ENCODE measurements at places on chromosomes 6 and 20. TPM values are rescaled to one million over a fixed set of nuclear protein-coding genes. Genes with fewer than 3 reads are reported as not detected.

GRCh38 chr6:89118931-89119330 is 1.1 kb upstream of the SRSF12 start:
- no peak for DNase-seq

DNA sequence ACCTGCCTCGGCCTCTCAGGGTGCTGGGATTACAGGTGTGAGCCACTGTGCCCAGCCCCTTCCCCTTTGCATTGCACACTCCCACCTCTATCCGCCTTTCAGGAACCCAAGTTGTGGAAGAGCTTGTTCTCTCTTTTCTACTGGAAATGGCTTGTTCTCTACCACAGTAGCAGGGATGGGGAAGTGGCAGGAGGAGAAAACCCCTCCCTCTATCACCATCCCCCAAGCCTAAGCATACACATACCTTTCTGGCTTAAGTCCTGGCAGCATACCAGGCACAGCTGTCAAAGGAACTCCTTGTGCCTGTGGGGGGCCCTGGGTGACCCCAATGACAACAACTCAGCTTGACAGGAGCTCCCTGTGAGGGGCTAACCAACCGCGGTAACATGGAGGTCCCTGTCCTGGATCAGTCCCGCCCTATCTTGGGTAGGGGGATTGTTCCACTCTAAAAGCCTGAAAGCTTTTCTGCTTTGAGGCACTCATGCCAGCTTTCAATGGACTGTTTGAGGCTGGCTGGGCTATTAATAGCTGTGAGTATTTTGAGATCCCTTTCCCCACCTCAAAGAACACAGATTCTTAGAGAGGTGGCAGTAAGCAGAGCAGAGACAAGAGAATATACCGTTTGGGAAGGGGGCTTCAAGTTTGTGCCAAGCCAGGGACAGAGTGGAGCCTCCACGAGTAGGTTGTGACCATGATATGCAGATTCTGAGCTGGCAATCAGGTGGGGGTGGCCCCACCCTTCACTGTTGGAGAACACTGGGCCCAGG is 2.3 kb downstream of the KLHDC3 start:
- no peak for DNase-seq

DNA sequence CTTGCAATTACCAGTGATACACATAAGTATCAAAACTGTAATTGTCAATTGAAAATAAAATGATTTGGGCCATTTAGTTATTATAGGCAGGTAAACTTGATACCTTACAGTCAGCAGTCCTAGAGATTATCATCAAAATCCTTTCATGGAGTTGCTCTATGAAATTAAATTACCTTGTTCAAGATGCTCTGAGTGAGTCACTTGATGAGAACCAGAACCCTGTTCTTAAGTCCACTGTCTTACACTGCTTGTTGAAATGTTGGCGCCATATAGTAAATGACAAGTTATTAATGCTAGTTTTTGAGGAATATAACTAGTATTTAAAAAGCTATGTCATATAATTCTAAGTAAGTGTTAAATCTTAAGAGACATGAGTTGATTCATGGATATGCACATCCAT is 37.2 kb upstream of the BAG2 start:
- no peak for DNase-seq

- no peak for DNase-seq
Observed at GRCh38 chr6:14618759-14619418, 501.3 kb downstream of the CD83 start.

DNA sequence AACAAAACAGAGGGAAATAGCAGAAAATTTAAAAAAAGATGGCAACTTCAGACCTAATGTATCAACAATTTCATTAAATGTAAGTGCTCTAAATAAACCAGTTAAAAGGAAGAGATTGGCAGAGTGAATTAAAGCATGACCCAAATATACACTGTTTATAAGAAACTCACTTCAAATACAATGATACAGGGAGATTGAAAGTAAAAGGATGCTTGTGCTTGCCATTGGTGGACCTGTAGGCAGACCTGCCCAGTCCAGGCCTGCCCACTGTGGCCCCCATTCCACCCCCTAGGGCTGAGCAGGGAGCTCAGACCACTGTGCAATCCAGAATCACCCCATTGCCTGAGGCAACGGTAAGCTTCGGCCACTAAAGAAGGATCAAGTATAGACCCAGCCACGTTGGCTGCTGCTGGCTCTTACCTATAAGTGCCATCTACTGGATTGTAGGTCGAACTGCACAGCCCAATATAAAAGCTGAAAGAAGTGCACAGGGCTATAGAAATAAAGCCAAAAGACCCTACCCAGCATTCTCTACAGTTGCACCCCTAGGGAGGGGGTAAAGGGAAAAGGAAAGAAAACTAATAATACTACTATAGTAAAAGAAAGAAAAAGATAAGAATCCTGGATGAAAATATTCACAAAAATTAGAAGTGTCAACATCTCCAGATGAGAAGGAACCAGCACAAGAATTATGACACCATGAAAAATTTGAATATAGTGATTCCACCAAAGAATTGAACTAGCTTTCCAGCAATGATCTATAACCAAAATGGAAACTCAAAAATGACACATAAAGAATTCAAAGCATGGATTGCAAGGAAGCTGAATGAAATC is 36.1 kb downstream of the PSMB1 start:
- no peak for DNase-seq

DNA sequence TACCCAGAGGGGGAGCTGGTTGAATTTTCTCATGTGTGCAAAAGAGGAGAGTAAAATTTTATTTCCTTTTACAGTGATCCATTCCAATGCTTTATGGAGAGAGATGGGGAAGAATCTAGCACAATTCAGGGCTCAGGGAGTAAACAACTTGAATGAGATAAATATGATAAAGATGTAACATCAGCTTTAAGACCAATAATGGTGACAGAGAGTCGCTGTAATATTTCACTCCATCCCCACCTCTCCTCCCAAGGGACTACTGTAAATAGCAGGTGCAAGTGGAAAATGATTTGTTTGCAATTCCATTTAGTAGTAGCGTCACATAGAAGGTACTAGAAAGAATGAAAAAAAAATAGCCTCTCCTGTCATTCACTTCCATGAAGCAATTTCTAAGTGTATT is 4.8 kb downstream of the CRISP3 start:
- no peak for DNase-seq

- DNase-seq: no peak
Observed at GRCh38 chr6:165636402-165637048, 26.5 kb downstream of the PDE10A start.

GRCh38 chr6:4805553-4806336 is 29.5 kb downstream of the CDYL start:
- DNase-seq: peak; percentile 13

- no peak for DNase-seq
Observed at GRCh38 chr6:159151266-159151855, 17.8 kb upstream of the FNDC1 start.

GRCh38 chr6:34248198-34248726 is 544 bp downstream of the SMIM29 start:
- DNase-seq: no peak

- DNase-seq: no peak
Observed at GRCh38 chr6:130396722-130397121, 30.9 kb downstream of the TMEM200A start.

DNA sequence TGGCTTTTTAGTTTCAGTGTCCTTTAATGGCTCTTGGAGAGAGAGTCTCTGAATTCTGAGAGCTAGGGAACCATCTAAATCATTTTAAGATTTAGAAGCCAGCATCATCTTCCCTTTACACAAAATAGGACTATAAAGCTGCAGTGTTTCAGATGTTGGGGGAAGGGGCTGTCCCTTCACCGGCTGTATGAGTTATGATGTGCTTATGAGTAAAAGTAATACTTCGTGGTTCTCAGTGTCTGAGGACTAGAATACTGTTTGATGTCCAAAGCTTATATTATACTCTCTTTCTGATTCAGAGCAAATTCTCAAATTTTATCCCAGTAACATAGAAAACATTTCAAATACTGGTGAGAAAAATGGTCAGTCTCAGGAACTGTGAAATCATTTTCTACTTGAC is 63.5 kb upstream of the FAM8A1 start:
- no peak for DNase-seq

GRCh38 chr6:142820338-142821051 is 124.5 kb downstream of the HIVEP2 start:
- no peak for DNase-seq

DNA sequence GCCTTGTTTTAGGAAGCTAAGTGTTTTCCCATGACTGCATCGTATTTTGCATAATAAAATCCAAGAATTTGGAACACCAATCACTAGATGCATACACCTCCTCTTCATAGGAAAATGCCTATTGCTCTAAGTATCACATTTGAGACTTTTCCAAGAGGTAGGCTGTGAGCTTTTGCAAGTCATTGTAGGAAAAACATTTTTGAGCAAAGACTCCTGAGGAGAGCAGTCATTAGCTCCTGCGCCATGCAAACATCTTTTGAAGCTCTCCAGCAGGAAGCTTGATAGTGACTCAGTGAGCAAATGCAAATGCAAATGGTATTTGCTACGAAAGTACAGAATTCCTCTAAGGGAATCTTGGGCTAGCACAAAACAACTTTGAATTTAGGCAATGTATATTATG is 750.4 kb downstream of the QKI start:
- no peak for DNase-seq

GRCh38 chr20:7196481-7196880 is 429.0 kb downstream of the BMP2 start:
- DNase-seq: no peak

DNA sequence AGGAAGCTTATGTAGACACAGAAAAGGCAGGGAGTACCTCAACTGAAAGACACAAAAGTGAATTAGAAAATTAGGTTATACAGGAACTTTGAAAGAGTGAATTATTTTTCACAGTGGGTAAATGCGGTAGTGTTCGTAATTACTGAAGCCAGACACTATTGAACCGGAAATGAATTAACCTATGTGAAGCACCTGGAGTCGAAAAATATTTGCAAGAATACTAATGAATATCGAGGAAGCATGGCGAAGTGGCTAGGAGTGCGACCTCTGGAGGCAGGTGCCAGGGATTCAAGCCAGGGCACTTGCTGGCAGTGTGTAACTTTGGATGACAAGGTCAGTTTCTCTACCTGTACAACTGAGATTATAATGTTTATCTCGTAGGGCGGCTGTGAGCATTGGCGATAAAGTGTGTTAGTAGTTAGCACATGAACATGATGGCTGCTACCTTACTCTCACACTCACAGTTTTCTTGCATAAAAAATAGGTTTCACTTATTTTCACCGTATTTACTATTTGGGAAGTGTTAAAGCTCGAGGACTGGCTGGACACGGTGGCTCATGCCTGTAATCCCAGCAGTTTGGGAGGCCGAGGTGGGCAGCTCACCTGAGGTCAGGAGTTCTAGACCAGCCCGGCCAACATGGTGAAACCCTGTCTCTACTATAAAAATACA is 567 bp upstream of the SLC18B1 start:
- DNase-seq: peak; percentile 34

DNA sequence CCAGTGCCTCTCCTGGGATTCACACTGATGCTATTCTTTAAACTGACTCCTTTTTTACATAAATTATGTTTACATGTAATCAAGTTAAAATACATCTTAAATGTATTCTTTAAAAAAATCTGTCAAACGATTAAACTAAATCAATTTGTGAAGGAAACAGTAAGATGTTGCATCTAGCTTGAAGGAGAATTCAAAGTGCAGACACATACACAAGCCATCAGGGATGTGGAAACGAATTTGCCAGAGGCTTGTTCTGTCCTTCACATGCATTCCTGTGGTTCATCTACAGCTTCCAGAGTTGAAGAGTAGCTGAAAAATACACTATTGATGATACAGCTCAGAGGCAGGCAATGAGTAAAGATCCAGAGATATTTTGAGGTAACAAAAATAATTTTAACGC is 7.3 kb upstream of the BPIFB3 start:
- no peak for DNase-seq

GRCh38 chr20:45179166-45179565 is 4.5 kb downstream of the PI3 start:
- DNase-seq: no peak

- DNase-seq: no peak
Observed at GRCh38 chr6:25329982-25330381, 50.8 kb downstream of the CARMIL1 start.

ZNF831 gene
- polyA plus RNA-seq: 0.07 TPM

GRCh38 chr6:42821846-42822245 is 40.0 kb downstream of the BICRAL start:
- no peak for DNase-seq

BNIP5 gene
- polyA plus RNA-seq: 0.19 TPM

DNA sequence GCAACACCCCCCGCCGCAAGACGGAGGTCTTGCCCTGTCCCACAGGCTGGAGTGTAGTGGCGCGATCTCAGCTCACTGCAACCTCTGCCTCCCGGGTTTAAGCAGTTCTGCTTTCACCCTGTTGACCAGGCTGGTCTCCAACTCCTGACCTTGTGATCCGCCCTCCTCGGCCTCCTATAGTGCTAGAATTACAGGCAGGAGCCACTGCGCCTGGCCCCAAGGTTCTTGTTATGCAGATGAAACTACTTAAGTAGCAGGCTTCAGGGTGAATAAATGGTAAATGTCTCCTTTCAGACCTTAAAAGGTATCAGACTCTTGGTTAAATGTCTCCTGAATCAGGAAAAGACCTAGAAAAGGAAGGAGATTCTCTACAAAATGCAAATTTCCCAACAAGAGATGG is 95.4 kb upstream of the TMEM181 start:
- no peak for DNase-seq

- DNase-seq: no peak
Observed at GRCh38 chr6:153436351-153436750, 305.3 kb upstream of the RGS17 start.

- DNase-seq: peak; percentile 41
Observed at GRCh38 chr6:42661540-42662153, 60.8 kb downstream of the PRPH2 start.

DNA sequence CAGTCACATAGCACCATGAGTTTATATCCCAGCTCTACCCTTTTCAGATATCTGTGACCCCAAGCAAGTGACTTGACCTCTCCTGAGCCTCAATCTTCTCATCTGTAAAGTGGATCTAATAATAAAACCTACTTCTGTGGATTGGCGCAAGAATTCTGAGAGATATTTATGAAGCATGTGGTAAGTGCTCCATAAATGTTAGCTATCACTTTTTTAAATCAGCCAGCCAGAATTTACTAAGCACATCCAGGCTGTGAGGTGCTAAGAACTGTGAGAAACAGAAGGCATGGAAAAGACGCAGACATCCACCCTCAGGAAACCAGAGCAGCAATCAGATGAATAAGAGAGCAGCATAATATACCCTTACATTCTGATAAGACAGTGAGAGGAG is 862 bp downstream of the C20orf96 start:
- no peak for DNase-seq

- DNase-seq: peak; percentile 56
Observed at GRCh38 chr6:22071270-22072041, 225.4 kb downstream of the PRL start.

GRCh38 chr20:41627001-41627495 is 8.9 kb upstream of the CHD6 start:
- DNase-seq: no peak

OPRM1 gene
- polyA plus RNA-seq: not detected

DNA sequence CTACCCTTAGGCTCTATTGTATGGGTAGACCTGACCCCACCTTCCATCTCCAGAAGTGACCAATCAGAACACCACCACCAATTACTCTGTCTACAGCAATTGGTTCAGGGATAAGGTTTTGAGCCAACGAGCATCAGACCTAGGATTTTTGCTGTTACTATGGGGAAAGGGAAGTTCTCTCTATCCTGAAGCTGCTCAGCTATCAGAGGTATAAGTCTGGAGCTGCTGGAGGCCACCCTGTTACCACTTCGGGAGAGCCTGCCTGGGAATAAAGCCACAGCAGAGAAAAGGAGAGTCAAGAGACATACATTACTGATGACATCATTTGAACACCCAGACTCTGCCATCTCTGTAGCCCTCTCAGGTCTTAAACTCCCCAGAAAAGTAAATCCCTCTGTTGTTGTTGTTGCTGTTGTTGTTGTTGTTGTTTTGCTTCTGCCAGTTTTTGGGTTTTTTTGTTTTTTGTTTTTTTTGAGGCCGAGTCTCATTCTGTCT is 94.5 kb downstream of the PREX1 start:
- DNase-seq: no peak

- no peak for DNase-seq
Observed at GRCh38 chr6:26432627-26433201, 7.6 kb upstream of the BTN3A3 start.
